ENCODE measurements at places on chromosomes 6 and 20.

- no peak for DNase-seq
Measured at GRCh38 chr6:142822842-142823241, 122.1 kb downstream of the HIVEP2 start.

DNA sequence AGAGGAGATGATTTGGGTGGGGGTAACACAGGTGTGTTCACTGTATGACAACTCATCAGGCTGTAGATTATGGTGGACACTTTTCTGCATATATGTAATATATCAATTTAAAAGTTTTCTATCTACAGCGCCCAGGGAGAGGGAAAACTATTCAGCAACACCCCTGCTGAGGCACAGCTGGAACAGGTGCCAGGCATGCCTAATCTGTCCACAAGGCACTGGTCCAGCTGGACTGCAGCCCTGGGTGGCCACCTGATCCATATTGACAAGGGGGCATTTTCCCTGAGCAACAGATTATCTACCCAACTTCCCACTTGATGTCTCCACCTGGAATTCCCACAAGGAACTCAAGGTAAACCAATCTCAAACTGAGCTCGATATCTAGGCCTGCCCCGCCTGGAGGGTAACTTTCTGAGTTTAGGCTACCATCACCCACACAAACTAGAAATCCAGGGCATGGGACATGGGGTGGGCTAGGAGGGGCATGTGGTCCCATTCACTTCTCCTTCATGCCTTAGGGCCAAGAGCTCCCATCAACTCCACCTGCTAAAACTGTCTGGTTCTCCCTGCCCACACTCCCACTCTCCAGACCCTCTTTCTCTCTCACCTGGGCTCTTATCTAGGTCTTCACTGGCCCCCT is 4.6 kb downstream of the SLC22A16 start:
- no peak for DNase-seq

DNA sequence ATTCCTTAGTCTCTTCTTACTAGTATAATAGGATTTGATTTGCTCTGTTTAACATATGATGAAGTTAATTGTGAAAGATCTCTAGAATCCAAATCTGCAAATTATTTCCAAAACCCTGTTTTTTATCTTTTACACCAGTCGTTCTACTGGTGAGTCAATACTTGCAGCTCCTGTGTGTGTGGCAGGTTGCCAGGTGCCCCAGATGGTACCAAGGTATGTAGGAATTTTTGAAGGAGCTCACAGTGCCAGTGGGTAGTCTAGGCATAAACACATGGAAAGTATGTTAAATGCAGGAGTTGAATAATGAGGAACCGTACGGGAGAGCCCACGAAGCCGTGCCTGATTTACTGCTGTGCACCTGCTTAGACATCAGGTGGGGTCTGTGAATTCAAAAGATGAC is 192.2 kb downstream of the FARS2 start:
- DNase-seq, result no peak

- DNase-seq, result no peak
Measured at GRCh38 chr6:76861403-76861802, 601.9 kb downstream of the HTR1B start.

DNA sequence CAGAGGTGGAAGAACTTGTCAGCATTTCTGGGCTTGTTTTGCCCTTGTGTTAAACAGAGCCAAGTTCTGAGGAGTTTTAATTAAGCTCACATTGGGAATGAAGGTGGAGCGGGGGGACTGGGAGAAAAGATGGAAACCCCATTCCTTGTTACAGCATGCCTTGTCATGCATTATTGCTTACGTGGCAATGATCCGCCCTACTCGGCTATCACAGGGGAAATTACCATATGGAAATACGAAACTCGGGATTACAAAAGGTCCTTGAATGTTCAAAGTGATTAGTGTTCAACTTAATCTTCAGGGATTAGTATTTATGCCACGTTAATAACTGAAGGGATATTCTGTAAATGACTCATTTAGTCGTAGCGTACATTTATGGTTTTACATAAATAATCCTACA is 86.4 kb downstream of the MAP3K7 start:
- DNase-seq, result no peak

GRCh38 chr6:16625291-16626265 is 135.7 kb downstream of the ATXN1 start:
- no peak for DNase-seq

DNA sequence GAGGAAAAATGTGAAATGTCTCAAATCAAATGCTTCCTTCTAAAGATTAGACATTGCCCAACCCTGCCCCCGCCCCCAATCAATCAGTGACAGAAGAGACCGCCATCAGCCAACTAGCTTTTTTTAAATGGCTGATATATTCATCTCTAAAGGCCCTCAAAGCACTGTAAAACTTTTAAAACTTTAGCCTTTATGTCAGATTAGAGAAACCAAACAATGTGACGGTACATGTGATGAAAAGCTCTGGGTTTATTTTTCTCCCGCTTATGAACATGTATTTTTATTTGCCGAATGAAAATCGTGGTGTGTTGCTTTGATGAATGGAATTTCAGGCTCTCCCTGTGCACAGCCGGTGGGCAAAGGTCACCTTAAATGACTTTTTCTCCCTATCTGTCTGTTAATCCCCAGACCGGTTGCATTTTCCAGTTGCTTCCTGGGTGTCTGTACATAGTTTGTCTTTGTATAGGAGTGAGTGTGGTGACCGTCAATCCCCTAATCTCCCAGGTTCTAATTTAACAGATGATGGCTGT is 38.5 kb downstream of the TBC1D7 start:
- no peak for DNase-seq

DNA sequence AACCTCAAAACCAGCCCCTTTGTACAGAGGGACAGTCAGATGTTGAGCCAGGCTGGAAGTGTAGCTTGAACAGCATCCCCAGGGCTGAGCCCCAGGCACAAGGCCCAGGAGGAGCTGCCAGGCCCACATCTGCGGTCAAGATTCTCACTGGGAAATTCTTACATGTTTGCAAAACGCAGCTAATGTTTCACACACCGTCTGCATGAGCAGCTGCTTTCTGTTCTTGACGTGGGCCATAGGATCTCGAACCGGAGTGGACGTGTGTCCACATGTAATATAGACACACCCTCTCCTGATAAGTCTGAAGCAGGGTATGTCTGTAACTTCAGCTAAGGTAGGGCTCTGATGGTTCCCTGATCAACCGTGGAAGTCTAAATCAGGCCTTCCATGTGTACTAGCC is 41.3 kb upstream of the TRAF3IP2 start:
- no peak for DNase-seq

DNA sequence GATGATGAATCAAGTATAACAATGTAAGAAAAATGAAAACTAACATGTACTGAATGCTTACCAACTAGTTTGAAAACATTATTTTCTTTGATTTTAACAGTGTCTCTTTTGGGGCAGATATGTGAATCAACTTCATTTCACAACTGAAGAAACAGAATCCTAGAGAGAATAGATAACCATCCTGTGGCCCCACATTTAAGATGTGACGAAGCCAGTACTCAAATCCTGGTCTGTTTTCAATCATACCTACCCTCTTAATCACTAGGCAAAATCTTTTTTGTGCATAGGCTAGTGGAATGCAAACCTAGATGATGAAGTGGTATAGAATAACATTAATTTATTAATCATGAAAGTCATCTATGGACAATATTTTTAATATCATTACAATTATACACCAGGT is 371.6 kb upstream of the EPHA7 start:
- no peak for DNase-seq

DNA sequence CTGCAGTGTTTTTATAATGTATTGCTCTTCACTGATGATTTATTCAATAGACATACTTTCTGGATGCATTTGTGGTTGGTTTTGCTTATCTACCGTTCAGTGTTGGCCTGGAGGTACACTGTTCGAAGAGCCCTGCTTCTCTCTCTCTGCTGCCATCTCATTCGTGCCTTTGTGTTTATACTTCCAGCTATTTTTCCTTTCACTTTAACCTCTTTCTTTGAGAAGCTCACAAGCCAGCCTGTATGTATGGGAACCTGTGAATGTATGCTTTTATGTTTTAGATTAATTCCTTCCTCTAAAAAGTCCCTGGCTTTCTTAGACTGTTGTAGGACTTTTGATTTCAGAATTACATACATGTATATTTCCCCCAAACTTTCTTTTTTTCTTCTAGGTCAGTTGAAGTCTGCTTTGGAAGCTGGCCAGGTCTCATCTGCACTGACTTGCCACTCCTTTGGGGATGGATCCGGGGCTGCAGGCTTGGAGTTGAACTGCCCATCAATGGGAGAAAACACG is 83.0 kb downstream of the SCAND1 start:
- no peak for DNase-seq

Data from NCI-H774 (cell line).